ENCODE measurements at places on chromosomes 13 and 19. TPM values are rescaled to one million over a fixed set of nuclear protein-coding genes. Genes with fewer than 3 reads are reported as not detected.
A peak's percentile ranks its signal among the peaks of the same experiment; 100 is the strongest.

GRCh38 chr19:38693380-38694223 lies 46.2 kb downstream of the ACTN4 start:
- DNase-seq = peak; percentile 62

- DNase-seq = no peak
These were observed 219.5 kb upstream of the TSHZ3 start for GRCh38 chr19:31568724-31569123.

GRCh38 chr19:51821456-51821855 lies 26.5 kb downstream of the FPR3 start:
- no peak for DNase-seq

Gene DCT
- 0.53 TPM for total RNA-seq

Gene AKAP11
- 40.6 TPM for total RNA-seq
